NCI-H2029 (cell line): ENCODE measurements at places on chromosomes 2 and 18.

DNA sequence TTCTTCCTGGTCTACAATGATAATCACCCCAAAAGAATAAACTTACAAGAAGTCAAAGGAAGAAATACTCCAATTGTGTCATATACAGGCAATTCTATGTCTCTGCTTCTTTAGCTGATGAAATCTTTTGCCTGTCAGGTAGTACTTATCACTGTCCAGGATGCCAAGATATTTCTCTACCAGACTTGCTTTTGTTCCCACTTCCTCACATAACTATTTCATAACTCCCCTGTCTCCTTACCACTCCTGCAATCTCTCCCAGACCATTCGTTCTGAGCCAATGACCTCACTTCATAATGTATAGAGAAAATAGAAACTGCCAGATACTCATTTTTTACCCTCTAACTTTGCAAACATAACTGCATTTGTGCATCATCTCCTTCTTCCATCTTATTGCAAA is 39.1 kb downstream of the HNMT start:
- no peak for DNase-seq

GRCh38 chr18:22841840-22842239 is 91.3 kb upstream of the RBBP8 start:
- no peak for DNase-seq

- no peak for DNase-seq
Measured at GRCh38 chr2:156057647-156058046, 274.9 kb downstream of the NR4A2 start.

DNA sequence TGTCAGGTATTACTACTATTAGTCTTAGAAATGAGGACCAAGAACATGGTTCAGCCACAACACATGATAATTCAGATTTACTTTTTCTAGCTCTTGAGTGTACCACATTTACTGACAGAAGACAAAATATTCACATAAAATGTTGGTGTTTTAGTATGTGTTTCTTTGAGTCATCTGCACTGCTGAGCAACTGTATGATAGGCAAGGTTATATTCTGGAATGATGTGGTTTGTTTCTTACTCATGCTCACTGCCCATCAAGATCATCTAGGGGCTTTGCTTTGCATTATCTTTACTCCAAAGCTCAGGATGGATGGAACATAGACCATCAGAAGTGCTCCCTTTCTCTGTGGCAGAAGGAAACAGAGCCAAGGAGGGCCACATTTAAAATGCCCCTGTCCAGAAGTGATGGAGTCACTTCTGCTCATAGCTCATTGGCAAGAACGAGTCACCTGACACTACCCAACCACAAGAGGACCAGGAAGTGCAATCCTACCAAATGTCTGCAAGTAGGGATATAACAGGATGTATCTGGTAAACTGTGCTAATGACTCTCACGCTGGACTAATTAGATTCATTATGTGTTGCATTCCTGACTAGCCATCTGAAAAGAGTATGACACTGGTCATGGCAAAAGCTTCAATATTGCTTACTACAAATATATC is 81.5 kb downstream of the DIS3L2 start:
- DNase-seq: no peak

DNA sequence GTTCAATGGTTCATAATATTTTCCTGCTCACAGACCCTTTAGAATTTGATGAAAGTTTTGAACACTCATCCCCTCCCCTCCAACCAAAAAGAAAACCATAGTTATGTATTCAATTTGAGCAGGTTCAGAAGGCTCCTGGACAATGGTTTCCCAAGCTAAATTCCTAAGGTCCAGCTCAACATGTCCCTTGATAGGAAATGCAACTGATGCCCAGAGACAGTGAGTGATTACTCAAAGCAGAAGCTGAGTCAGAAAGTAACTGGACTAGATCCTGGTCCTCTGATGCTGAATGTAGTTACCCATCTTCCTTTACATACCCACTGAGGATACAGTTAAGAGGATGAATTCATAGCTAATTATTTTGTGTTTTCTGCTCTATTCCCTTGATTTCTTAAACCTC is 218.9 kb upstream of the NCKAP5 start:
- DNase-seq: no peak

DNA sequence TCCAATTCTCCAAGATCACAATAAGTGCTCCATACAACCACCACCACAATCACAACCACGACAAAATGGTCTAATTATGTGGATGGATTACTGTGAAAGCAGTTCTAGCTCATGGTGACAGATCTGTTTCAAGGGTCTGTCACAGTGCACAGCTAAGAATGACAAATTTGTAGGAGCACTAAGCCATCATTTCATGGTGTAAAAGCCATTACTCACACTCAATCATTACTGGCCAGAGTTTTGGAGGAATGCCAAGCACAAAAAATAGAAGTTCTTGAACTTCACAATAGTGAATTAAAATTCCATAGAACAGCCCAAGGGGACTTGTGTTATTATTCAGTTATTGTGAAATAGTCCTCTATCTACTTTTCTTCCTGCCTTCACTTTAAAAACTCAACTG is 2.3 kb downstream of the CPS1 start:
- no peak for DNase-seq

DNA sequence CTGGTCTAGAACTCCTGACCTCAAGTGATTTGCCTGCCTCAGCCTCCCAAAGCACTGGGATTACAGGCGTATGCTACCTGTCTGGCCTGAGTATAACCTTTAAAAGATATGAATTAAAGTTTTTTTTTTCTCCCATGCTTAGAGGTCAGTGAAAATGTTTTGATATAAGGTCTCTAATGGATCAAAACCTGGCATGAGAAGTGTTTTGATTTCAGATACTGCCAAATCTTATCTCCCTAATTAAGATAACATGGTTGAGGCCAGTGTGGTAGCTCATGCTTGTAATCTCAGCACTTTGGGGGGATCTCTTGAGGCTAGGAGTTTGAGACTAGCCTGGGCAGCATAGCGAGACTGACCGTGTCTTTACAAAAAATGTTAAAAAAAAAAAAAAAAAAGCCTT is 41.2 kb downstream of the SNRPD1 start:
- no peak for DNase-seq
